Lower lobe of right lung (tissue), 2 donors: ENCODE measurements at places on chromosomes 1 and 21. TPM values are rescaled to one million over a fixed set of nuclear protein-coding genes. Genes with fewer than 3 reads are reported as not detected.

The FBLIM1 gene
- 20.1 TPM for total RNA-seq

The AIRE gene
- not detected for total RNA-seq

The S100A8 gene
- total RNA-seq, result 622 TPM

The HUNK gene
- 1.9 TPM for total RNA-seq

The AMY2A gene
- not detected for total RNA-seq

The LIN28A gene
- not detected for total RNA-seq

The KCNJ9 gene
- total RNA-seq, result not detected
